ENCODE measurements at places on chromosomes 1 and 21.

GRCh38 chr1:63189677-63190076 is 132.7 kb upstream of the FOXD3 start:
- DNase-seq = no peak

DNA sequence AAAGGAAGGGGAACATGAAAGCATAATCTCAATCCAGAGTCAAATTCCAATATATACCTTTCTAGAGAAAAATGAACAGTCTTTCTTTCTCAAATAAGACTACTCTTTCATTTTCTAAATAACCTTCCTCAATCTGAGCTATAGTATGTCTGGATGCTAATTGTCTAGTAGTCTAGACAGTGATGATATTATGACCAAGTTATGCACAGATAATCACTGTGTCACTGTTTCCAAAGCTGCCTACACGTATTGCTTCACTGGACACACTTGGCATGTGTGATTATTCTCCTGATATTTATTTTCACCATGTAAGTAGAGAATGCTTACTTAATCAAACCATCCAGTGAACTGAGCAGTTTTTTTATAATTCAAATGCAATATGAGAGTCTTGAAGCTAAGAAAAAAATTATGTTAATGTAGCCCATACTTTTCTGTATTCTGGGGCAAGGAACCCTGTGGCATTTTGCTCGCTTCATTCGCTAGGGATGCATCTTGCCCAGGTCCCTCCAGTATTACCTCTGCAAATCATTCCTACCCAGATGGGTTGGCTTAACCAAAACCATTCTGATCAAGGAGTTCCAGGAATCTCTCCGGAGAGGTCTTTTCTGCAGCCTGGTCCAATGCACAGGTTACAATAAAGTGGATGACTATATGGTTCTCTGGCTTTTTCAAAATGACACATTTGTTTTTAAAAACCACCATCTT is 303.1 kb upstream of the RUNX1 start:
- no peak for DNase-seq

DNA sequence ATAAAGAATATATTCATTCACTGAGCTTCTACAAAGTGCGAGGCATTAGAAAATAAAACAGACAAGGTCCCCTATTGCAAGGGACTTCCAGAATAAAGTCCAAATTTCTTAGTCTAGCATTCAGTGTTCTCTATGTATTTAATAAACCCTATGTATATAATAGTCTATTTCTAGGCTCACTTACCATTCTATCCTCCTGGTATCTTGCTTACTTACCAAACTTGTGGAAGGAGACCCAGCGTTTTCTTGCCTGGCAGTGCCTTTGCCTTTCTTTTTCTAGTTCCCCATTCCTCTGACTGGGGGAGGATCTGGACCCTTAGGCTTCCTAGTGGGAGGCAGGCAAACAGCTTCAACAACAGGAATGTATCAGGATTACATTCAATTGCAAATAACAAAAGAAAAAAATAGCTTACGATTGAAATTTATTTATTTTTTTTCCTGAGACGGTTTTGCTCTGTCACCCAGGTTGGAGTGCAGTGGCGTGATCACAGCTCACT is 690 bp upstream of the RNF19B start:
- DNase-seq = no peak

DNA sequence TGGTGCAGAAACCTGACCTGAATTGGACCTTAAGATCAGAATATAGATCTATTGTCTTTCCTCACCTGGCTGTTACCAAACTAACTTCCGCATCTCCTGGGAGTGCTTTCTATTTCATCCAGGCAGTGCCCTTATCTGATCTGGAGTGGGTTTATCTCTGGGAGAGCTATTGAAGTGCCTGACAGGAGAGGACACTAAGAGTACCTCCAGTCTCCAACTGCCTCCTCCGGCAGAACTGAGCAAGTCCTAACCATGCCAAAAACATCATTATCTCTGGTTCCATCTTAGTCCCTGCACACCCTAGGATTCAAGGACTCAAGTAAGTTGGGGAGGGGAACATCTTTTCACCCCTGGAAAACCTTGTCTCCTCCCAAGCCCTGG is 12.4 kb upstream of the KCNJ15 start:
- DNase-seq = no peak

DNA sequence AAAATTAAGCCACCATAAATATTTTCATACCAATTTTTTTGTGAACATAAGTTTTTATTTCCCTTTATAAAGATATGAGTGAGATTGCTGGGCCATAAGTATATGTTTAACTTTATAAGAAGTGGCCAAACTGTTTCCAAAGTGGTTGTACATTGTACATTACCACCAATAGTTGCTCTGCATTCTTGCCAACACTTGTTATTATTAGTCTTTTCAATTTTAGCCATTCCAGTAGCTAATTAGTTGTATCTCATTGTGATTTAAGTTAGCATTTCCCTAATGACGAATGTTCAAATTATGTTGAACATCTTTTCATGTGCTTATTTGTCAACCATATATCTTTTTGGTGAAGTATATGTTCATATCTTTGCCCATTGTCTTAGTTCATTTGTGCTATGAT is 64.0 kb upstream of the DNAH14 start:
- DNase-seq = no peak

GRCh38 chr21:19198801-19199200 is 795.2 kb upstream of the TMPRSS15 start:
- DNase-seq = no peak

- no peak for DNase-seq
Observed at GRCh38 chr1:150575518-150576366, 3.7 kb downstream of the MCL1 start.

DNA sequence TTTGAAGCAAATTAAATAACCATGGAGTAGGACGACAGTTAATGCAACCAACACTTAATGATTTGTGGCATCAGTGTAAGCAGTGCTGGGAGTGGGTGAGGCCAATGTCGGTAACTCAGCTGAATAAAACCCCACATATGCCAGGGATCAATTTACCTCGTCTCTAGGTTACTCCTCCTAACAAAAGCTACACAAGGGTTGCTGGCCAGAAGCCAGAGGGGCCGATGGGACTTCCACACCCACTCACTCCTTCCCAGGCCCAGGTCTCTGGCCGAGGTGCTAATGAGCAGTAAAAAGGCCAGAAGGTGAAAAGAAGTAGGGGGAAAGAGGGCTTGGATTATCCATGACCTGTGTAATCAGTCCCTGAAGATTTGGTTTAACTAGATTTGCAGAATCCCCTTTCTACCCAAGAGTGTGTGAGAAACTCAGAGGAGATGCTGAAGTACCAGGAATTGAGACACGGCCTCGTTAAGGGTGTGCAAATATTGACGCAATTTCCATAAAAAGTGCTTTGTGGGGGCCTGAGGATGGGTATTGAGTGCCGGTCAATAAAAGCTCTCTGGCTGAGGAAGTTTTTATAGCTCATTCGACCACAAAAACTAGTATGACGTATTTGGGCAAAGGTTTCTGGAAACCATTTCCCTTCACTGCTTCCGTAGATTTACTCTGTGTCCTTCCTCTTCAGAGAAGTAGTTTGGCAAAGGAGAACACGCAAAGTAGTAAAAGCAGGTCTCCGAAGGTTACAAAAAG is 145.5 kb downstream of the TBX15 start:
- DNase-seq = no peak

DNA sequence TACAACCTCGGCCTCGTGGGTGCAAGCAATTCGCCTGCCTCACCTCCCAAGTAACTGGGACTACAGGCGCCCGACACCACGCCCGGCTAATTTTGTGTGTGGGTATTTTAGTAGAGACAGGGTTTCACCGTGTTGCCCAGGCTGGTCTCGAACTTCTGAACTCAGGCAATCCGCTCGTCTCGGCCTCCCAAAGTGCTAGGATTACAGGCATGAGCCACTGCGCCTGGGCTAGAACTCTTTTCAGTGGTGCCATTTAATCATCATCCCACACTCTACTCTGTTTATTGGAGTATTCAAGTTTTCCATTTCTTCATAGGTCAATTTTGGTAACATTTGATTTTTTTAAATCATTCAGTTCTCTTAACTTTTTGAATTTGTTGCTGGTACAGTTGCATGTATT is 101.3 kb downstream of the DHRS3 start:
- DNase-seq = no peak

DNA sequence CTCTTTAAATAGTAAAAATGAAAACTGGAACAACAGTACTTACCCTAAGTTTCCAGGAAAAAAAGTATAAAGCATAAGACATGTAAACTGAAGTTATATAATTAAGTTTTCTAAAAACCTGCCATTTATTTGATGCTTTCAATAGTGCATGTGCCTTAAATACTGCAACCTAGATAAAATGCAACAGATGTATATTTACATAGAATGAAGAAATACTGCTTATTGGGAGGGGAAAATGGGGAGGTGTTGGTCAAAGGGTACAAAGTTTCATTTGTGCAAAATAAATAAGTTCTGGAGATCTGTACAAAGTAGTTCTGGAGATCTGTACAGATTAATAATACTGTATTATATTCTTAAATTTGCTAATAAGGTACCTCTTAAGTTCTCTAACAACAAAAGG is 68.6 kb downstream of the PRPF38A start:
- no peak for DNase-seq

All from MG63 (cell line).